Stimulated activated CD8-positive, alpha-beta memory T cell treated with anti-CD3 and anti-CD28 coated beads, Interleukin-4, amount 100 ng/mL, for 4 hours (primary cell): ENCODE measurements at places on chromosomes 13 and 19.

DNA sequence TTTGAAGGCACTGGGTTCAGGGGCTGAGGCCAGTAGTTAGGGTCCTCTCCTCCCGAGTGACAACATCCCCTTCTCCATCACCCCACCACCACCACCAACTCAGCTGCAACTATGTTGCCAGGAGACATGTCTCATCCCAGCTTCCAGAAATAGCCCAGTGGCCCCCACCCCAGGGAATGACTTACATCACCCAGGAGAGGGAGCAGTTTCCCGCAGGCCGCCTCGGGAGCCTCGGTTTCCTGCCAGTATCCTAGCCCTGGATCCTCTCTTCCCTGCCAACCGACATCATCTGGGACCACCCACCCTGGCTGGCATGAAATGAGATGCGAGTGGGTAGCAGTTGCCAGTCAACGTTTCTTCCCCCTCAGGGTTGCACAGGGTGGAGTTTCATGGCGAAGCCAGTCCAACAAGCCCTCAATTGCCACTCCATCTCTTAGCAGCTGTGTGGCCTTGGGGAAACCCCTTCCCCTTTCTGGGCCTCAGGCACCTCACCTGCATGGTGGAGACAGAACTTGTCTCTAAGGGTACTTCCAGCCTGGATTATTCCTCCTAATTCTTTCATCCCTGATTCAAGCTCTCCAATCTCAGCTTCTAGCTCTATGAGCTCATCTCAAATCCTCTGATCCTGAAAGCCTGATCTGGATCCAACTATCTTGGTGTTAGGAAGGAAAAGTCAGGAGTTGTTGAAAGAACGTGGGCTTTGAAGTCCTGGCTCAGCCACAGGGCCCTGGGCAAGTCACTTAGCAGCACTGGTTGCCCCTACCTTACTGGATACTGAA, 3.9 kb upstream of the GSK3A start:
- no peak for DNase-seq

DNA sequence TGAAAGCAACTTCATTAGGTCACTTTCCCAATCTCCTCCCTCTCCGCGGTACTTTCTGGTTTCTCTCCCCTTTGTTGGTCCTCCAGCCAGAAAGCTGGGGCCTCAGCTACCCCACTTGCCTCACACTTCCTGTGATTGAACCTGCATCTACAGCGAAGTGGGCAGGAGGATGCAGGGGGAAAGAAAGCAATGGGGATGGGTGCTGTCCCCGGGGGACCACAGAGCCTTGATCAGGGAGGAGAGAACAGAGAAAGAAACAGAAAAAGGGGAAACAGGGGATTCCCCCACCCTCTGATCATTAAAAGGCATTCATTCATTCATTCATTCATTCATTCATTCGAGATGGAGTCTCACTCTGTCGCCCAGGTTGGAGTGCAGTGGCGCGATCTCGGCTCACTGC, 74.2 kb downstream of the TRPM4 start:
- DNase-seq = no peak

DNA sequence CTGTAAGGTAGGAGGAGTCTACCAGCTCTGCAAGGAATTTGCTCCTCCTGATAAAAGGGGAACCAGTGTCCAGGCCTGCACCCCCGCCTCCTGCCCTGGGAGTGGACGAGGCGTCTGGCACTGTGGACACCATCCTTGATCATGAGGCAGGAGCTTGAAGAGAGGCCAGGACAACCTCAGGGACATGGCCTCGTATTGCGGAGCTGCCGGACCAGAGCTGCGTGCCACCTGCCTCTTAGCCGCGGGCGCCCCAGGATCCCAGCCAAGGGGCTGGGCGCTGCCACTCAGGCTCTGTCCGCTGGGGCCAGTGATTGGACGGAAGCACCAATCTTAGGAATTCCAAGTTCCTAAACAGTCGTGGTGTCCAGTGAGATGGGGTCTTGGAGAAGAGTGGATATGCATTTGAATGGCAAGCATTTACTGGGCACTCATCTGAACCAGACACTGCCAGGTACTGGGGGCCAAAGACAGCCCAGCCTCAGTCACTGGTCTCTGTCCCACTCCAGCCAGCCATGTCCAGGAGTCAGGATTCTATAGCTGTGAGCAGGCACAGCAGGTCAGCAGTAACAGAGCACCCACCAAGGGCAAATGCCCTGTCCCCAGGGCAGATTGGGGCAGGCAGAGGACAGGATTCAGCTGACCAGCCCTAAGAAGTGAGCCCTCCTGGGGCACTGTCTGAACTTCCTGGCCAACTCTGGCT, 39.1 kb upstream of the ANKRD10 start:
- no peak for DNase-seq

DNA sequence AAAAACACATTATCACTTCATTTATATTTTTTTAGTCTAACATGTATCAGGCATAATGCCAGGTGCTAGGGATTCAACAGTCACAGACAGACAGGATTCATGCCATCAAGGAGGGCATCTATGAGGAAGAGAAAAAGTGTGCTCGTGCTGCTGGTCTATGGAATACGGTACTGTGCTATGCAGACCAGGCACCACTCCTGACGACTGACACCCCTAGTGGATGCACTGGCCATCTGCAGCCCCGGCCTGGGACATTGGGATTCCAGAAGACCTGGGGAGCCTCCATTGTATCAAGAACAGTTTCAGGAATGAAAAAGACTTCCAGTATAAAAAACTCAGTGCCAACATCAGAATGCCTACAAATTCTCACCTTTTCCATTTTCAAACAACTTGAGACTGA, 94.0 kb downstream of the KLF12 start:
- no peak for DNase-seq

DNA sequence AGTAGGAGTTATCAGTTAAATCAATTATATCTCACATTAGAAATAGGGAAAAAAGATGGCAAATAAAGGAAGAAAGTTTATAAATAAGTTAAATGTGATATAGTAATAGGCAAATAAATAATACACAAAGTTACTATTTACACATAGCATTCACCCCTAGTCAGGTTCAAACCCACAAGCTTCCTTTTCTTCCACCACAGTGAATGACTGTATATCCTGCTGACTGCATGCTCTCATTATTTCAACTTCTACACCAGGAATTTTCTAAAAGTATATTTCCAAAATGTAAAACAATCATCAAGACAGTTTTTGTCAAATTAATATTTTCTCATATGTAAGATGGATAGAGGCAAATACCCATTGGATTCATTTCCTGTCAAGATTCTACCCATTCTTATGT, 548.6 kb upstream of the SLITRK5 start:
- no peak for DNase-seq
